IPS DF 6.9 (cell line): ENCODE measurements at places on chromosomes 6 and 20.
A peak's percentile ranks its signal among the peaks of the same experiment; 100 is the strongest.

DNA sequence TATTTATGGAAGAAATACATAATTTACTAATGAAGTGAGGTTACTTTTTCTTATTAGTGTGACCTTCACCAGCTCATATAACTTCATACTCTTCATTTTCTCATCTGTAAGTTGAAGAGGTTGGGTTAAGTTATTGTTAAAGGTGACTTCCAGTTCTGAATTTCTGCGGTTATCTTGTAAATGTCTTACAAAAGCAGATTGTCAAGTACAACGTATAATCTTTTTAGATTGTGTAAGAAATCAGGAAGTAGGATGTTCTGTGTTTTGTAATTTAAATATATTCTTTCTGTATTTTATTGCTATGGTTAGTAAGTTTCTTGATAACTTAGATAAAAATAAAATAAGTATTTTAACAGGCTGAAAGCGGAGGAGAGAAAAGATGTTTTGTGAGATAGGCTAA, 12.0 kb downstream of the WTAP start:
- DNase-seq, result no peak

GRCh38 chr6:80003826-80004172, 650 bp upstream of the TTK start:
- DNase-seq, result no peak

- no peak for DNase-seq
Observed at GRCh38 chr20:48015943-48016723, 230.9 kb upstream of the SULF2 start.

GRCh38 chr6:125824946-125825771, 34.4 kb downstream of the NCOA7 start:
- no peak for DNase-seq

GRCh38 chr6:24858177-24858653, 59.5 kb upstream of the ARMH2 start:
- DNase-seq, result no peak

GRCh38 chr6:15400572-15401004, 154.7 kb downstream of the JARID2 start:
- no peak for DNase-seq

GRCh38 chr6:119012521-119012920, 65.9 kb downstream of the FAM184A start:
- no peak for DNase-seq

GRCh38 chr6:7899889-7900213, 10.7 kb downstream of the TXNDC5 start:
- DNase-seq, result no peak

DNA sequence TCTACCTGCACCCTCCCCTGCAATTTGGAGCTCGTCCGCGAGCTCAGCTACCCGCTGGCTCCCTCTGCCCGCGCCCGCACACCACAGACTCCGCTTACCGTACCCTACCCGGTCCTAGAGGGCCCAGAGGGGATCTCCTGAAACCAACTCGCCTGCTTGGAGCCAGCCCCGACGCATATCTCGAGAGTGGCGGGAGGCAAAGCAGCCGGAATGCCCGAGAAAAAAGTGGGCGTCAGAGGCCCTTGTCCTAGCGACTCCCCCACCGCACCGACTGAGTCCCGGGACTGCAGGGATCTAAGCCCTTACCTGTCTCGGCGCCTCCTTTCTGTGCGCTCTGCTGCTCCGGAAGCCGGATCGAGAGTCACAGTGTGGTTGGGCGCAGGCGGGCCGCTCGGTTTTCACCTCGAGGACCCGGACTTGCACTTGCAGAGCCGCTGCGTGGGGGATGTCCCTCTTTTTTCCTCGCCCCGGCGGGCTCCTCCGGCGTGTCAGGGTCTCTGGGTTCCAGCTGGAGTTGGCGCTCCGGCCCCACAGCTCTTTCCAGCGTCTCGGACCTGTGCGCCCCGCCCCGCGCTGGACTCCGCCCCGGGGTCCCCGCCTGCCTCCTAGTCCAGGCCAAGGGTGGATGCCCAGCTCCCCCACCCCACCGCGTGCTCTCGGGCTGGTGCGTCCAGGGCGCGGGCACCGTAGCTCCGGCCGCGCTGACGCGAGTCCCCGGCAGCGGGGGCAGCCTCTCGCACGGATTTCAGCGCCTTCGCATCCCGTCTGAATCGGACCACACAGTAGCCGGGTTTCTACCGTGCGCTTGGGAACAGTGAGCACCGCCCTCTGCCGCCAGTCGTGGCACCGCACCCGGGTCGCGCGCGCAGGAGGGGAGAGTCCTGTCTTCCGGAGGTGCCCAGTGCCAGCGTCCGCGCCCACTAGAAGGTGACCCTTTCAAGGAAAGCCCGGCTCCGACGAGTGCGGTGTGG, at the start of gene PROKR2:
TSS of gene PROKR2 (minus strand) at position 767 of the 971 bp plus-strand sequence. CDS start 2,585 bp downstream, outside the sequence.
- DNase-seq, result peak; percentile 43

- DNase-seq, result no peak
Observed at GRCh38 chr20:32142991-32143390, 33.5 kb downstream of the TM9SF4 start.

GRCh38 chr6:74333406-74333805, 637.4 kb downstream of the CD109 start:
- DNase-seq, result no peak

GRCh38 chr6:71721642-71722041, 164.7 kb upstream of the RIMS1 start:
- no peak for DNase-seq

GRCh38 chr6:164150232-164150631, 735.7 kb downstream of the QKI start:
- DNase-seq, result no peak
